ENCODE measurements at places on chromosomes 1 and 21.
A peak's percentile ranks its signal among the peaks of the same experiment; 100 is the strongest.

DNA sequence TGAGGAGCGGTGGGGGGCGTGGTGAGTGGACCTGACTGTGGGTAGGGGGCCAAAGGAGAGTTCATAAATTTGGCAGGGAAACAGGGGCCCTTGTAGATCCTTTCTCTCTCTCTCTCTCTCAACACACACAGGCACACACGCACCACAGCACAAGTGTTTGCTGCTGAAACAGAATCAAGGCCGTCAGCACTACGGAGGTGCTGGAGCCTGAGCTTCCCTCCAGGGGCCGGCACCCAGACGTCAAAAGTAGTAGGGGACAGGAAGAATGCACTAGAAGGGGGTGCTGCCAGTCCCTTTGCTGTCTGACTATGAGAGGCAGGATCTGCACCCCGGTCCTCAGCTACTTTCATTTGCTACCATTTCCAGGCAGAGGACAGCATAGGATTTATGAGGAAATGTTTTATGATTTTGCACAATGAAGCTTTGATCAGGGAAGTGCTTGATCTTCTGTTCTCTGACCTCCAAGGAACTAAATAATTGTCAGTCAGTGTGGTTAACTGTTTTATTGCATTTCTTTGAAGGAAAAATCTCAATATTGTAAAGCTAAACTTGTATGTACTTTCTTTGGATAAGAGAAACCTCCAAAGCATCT lies 74.3 kb upstream of the FAM3B start:
- no peak for DNase-seq

GRCh38 chr1:226964068-226964425 lies 24.0 kb downstream of the COQ8A start:
- DNase-seq = no peak

GRCh38 chr1:30385246-30385995 lies 338.0 kb downstream of the MATN1 start:
- no peak for DNase-seq

GRCh38 chr1:161111527-161111926 lies 6.3 kb downstream of the PFDN2 start:
- DNase-seq = no peak

DNA sequence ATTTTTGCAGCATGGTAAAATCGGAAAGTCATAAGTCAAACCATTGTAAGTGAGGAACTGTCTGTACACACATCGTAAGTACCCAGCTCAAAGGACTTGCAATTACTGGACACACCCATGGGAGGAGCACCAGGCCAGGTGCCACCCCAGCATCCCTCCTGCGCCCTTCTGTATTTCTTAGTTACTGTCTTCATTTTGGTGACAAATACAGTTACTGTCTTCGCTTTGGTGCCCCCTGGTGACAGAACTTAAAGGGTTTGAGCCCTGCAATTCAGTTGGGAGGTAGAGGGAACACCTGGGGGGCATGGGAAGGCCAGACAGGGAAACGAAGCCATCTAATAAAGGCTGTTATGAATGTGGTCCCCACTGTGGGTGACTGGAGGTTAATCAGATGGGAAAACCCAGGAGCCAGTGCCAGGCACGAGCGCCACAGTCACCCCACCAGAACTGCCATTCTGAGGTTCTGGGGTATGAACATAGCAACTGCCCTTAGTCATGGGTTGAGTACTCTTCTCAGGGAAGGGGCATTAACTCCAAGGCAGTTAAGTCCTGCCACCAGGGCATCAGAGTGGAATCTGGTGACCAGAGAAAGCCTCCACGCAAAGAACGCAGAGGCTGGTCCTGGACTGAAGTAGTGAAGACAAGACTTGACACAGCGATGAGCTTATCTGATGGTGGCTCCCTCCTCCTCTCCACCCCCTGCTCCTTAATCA lies 612.9 kb downstream of the PTPRU start:
- peak; percentile 79 for DNase-seq

DNA sequence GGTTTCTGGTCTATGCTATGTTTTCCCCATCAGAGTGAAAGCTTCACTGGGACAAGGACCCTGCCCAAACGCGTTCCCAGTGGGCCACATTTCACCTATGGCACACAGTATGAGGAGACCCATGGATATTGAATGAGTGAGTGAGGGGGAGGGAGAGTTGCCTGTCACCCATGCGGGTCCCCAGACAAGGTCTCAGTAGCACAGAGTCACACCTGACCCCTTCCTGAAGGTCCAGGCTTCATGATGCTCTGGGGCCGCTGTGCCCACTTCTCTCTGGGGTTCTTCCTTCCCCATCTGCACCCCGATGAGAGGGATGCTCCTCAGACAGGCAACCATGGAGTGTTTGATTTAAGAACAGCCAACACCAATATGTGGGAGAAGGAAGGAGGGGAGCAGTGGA lies 72.3 kb upstream of the CSF3R start:
- DNase-seq = peak; percentile 15

DNA sequence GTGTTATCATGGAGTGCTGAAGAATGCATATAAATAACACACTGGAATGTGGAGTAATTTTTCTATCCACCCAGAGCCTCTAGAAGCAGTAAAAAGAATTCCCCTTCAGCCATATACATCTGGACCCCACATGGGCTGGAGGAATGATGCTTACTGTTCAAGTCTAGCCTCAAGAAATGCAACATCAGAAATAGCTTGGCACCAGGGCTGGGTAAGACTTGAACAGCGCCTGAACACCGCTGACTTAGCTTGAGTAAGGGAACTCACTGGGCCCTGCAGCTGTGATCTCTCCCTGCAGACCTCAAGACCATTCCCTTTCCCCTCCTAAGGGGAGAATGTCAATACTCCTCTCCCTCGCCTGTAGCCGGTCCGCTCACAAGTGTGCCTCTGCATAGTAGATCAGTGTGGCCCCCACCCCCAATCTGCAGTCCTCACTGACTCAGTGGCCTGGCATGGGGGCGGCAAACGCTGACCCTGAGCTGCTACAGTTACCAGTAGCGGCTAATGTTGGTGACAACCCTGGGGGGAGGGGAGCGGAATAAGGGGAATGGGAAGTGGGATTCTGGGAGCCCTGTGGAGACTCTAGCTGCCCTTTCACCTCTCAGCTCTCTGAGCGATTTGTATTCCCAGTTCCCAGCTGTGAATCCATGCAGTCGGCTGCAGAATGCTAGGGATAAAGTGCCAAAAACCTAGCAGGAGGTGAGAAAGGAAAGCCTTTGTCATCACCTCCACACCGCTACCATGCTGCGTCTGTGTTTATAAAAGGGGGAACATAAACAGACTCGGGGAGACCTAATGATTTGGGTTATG lies 483.9 kb downstream of the DISC1 start:
- DNase-seq = peak; percentile 80

- no peak for DNase-seq
Measured at GRCh38 chr21:35779690-35780570, 280.4 kb downstream of the SETD4 start.

DNA sequence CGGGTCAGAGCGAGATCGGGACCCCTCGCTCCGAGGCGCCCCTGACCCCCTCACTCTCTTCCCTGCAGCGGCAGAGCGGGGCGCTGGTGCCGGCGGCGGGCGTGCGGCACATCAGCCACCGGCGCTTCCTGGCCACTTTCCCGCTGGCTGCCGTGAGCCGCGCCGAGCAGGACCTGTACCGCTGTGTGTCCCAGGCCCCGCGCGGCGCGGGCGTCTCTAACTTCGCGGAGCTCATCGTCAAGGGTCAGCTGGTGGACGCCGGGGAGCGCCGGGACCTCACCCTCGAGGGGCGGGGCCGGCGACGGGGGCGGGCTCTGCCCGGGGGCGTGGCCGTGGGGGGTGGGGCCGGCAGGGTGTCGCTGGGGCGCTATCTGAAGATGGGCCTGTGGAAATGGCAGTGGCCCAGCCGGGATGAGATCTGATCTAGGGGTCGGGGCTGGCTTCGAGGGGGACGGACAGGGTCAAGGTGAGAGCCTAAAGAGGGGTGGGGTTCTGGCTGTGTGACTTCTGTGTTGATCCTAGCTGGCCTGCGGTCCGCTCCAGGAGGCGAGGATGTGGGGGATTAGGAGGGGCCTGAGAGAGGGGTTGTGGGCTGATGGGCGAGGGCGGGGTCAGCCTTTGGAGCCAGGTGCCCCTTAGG lies 23.6 kb downstream of the PTPRU start:
- peak; percentile 80 for DNase-seq

DNA sequence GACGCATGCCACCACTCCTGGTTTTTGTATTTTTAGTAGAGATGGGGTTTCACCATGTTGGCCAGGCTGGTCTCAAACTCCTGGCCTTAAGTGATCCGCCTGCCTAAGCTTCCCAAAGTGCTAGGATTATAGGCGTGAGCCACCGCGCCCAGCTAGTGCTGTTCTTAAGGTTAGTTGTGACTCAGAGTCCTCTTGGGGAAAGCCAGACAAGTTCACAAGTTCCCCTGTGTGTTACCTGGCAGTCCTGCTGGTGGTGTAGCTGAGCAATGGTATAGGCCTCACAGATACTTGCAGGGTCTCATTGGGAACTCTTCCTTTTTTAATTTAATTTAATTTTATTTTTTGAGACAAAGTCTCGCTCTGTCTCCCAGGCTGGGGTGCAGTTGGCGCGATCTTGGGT lies 10.6 kb downstream of the CFAP126 start:
- no peak for DNase-seq

- DNase-seq = no peak
Measured at GRCh38 chr1:78743626-78744025, 94.0 kb downstream of the IFI44 start.

- no peak for DNase-seq
Measured at GRCh38 chr21:39688010-39688409, 57.0 kb upstream of the IGSF5 start.

DNA sequence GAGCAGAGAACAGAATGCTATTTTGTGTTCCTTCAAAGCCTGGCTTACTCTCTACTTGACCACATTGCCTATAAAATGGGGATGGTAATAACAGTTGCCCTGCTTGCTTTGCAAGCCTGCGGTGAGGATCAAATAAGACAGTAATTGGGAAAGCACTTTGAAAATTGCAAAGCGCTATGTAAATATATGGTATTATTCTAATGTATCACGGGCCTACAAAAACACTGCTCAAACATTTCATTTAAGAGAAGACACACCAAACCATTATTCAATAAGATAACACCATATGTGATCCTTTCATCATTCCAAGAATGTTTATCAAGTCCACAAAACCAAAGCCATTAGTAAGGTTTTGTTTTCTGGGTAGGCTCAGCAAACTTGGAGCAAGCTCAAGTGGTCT lies 208.4 kb downstream of the ROR1 start:
- DNase-seq = no peak

GRCh38 chr1:36956570-36956969 lies 77.7 kb downstream of the GRIK3 start:
- no peak for DNase-seq

DNA sequence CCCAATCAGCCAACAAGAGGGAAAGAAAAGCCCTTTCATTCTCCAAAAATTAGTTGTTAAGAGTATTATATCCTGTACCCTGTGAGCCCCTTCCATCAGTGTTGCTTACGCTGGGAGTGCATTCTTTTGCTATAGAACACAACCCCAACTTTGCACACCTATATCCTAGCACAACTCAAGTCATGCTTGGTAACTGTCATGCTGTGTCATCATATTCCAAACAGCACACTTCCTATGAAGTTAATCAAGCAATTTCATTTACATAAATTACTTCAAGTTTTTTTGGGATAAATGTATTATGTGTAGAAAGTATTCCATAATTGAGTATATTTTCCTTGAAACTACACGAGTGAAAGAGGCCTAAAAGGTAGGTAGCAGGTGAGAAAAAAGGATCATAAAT lies 20.0 kb downstream of the FUBP1 start:
- no peak for DNase-seq

- DNase-seq = no peak
Measured at GRCh38 chr1:10212476-10212875, 2.1 kb downstream of the KIF1B start.

- DNase-seq = no peak
Measured at GRCh38 chr1:52156460-52156859, 14.6 kb downstream of the ZFYVE9 start.

DNA sequence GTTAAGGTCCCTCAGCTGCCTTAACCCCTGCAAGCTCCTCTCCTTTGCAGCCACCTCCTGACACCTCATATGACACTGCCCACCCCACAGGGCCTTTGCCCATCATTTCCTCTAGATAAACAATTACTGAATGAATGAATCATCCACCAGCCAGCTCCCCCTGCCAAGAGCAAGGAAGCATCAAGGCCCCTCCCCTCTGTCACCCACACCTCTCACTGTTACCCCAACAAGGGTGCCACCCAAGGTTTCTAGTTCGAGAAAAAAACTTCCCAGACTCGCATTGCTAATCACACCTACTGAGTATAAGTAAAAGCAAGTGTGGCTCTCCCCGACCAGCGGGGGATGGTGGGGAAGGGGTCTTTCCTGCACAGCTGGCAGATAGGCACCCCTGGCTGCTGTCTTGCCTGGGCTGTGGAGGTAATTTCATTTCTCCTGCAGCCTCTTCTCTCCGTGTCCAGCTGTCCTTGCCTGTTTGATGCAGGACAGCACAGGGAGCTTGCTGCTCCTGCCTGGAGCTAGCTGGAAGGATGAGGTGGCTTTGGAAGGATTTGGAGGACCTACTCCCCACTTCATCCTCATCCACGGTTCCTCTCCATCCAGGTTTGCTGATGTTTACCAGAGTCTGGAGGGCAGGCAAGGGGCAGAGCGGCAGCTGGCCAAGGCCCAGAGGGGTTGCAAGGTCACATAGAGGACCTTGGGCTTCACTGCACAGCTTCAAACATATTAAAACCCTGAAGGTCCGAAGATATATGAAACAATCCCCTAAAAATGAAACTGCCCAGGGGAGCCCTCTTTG lies 33.1 kb upstream of the LBR start:
- no peak for DNase-seq

DNA sequence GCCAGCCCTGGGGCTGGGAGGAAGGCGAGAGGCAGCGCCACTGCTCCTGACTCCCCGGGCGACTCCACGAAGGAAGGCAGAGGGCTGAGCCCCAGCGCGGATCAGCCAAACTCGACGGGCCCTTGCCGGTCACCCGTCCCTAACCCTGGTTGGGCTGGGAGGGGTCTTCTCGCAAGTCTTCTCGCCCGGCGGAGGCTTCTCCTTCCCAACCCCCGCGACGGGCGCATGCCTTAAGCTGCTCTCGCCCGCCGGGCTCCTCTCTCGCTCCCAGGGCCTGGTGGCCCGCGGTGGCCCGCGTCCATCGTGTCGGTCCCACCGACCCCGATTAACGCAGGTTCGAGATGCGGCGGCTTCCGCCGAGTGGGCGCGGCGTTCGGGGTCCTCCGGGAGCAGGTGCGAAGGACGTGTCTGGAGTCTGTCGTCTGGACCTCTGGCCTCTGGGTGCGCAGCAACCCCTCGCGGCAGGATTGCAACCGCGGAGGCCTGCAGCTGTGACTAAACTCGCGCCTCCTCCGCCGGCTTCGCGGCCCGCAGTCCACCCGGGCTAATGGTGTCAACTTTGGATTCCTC lies 29.0 kb upstream of the PPM1J start:
- DNase-seq = peak; percentile 77

GRCh38 chr1:6260433-6260934 lies 414 bp downstream of the GPR153 start:
- no peak for DNase-seq

GRCh38 chr21:33151941-33152731 lies 77.6 kb upstream of the IFNAR2 start:
- DNase-seq = no peak

DNA sequence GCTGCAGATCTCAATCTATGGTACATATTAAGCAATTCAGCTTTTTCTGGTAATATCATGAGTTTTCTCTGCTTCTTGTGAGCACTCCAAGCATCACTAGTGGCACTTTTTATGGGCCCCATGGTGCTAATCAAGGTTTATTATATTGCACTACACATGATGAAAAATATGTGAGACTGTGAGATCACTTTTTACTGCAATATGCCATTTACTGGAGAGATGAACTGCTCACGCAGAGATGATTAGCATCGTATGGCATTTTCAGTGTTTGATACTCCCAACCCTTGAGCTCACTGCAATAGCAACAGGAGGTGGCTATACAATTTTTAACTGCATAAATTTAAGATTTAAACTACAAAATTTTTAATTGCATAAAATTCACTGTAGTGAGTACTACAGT lies 8.7 kb upstream of the KCNK1 start:
- DNase-seq = no peak

Measured in H9 (cell line).